D721Med (cell line): ENCODE measurements at places on chromosomes 3 and 15.

- no peak for DNase-seq
These were observed 3.8 kb upstream of the PLXND1 start for GRCh38 chr3:129610276-129610675.

DNA sequence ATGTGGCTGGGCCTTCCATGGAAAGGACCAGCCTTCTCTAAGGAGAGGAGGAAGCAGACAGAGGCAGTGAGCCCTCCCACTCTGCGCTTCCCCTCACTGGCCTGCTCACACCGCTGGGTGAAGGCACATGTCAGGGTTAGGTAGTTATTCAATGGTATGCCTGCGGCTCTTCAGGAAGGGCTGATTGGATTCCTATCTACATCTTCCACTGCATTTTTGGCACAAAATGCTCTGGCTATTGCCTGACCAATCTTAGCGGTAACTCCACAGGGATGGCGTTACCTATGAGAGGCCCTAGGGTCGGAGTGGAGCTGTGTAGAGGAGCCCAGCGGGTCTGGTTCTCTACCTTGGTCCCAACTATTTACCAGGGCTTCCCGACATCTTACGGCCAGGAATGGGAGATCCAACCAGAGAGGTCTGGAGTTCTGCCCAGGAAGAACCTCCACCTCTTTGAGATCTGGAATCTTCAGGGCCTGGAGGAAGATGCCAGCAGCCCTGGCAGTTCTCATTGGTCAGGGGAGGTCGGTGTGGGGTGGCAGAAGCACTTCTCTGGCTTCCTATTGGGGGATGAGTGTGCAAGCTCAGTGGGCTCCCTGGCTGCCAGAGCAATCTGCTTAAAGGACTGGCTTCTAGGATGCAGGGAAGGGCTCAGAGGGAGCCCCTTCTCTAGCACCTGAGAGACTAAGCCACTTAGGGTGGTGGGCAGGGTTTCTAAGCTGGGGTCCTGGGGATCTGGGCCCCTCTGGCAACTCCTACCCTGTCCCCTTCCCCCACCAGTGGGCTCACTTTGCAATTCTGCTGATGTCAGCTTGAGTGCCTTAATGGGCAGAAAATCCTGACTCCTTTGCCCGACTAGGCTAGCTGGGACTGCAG lies 24.3 kb downstream of the SNX33 start:
- DNase-seq, result no peak

DNA sequence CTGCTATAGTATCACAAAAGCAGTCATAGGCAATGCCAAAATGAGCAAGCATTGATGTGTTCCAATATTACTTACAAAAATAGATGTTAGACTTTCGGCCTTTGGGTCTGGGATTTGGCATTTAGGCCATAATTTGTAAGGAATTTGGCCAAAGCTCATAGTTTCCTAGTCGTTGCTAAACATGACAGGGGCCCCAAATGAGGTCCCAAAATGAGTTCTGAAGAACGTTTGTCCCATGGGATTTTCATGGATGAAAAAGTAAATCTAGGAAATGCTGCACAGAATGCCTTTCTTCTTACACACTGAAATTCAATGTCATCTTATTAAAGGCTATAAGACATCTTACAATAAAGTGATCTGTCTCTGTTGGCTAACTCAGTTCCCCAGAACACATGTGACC lies 456.0 kb downstream of the CNTN4 start:
- no peak for DNase-seq

GRCh38 chr3:192352142-192352541 lies 375.2 kb downstream of the FGF12 start:
- DNase-seq, result no peak

DNA sequence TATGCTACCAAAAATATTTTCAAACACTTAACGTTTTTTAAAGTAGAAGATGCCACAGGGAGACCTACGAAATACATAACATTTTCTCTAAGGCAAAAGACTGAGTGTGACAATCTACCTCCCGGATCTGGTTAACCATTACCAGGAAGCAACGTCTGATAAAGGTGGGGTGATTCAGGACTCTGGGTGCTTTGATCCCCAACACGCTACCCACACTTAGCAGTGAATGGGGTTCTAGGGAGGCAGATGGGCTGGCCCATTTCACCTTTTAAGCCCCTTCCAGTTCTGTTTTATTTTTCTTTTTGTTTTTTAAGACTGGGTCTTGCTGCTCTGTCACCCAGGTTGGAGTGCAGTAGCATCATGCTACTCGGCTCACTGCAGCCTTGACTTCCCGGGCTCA lies 39.5 kb downstream of the EIF4E3 start:
- no peak for DNase-seq

- DNase-seq, result no peak
These were observed 206.9 kb upstream of the TRIM42 start for GRCh38 chr3:140470962-140471361.

GRCh38 chr3:195753581-195753980 lies 32.8 kb downstream of the MUC20 start:
- DNase-seq, result no peak

GRCh38 chr15:48596841-48597240 lies 48.7 kb downstream of the FBN1 start:
- DNase-seq, result no peak

GRCh38 chr15:85771781-85772445 lies 22.8 kb downstream of the KLHL25 start:
- DNase-seq, result no peak

GRCh38 chr15:29924750-29925149 lies 102.5 kb upstream of the TJP1 start:
- no peak for DNase-seq

- DNase-seq, result no peak
These were observed 39.9 kb upstream of the LRTM1 start for GRCh38 chr3:54967731-54968161.

DNA sequence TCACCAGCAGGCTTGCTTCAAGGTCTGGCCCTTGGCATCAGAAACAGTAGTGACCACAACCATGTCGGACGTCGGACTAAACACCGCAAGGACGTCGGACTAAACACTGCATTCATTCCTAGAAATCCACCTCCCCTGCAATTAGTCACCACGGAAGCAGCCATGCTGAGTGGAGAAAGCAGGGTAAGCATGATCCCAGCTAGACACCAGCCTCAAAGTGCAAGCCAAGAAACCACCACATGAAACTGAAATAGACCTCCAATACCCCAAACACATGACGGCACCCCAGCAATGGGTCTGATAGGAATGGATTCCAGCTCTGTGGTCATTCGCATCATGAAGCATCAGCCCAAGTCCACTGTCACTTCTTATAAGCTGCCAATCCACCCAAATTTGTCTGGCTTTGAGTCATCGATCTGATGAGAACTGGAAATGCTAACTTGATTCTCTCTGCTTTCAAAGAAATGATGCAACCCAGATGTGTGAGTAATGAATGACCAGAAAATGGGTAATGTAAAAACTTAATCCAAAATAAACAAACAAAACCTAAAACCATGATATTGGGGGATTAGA lies 348.3 kb upstream of the TMCO5A start:
- no peak for DNase-seq

- DNase-seq, result no peak
These were observed 448.2 kb downstream of the EDEM1 start for GRCh38 chr3:5635746-5636145.

GRCh38 chr3:170809975-170810357 lies 60.0 kb downstream of the RPL22L1 start:
- DNase-seq, result no peak

GRCh38 chr3:156551261-156551660 lies 3.7 kb downstream of the SSR3 start:
- DNase-seq, result no peak

- no peak for DNase-seq
These were observed 837.4 kb downstream of the CADM2 start for GRCh38 chr3:85796140-85796539.

DNA sequence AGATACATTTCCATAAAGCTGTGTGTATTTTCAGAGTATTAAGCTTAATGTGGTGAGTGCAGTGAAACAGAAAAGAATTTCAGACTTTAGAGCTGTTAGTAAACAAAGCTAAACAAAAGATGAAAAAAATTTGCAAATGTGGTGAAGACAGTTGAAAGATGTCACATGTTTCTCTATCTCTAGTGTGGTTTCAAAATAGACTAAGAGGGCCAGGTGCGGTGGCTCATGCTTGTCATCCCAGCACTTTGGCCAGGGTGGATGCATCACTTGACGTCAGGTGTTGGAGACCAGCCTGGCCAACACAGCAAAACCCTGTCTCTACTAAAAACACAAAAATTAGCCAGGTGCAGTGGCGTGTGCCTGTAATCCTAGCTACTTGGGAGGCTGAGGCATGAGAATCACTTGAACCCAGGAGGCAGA lies 466.0 kb upstream of the NR2F2 start:
- no peak for DNase-seq

- DNase-seq, result no peak
These were observed 11.7 kb downstream of the LSAMP start for GRCh38 chr3:116433552-116433951.

DNA sequence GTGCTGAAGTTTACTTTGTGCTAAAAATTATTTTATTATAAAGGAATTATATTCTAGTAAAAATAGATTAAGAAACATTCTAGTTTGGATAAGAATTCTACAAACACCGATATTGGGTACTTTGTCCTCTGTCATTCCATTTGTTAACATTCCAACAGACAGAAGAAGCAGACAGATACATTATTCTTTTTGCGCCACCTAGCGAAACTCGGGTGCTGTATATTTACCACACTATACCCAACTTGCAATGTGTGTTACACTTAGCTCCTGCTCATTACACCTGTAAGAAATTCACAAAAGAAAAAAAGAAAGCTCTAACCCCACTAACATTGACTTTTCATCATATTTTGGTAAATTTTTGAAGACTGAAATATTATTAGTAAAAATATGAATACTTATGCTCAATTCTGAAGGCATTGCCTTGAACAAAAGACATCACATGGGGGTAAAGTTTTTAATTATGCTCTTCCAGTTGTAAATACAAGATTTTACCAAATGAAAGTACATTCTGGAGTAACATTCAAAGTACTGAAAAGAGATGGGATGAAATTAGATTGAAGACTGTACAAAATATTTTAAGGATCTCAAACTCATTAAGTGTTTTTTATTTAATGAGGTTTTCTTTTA lies 136.5 kb upstream of the MLF1 start:
- no peak for DNase-seq
